Mucosa of descending colon (tissue), 3 donors: ENCODE measurements at places on chromosomes 1 and 21. TPM values are rescaled to one million over a fixed set of nuclear protein-coding genes. Genes with fewer than 3 reads are reported as not detected.

DNA sequence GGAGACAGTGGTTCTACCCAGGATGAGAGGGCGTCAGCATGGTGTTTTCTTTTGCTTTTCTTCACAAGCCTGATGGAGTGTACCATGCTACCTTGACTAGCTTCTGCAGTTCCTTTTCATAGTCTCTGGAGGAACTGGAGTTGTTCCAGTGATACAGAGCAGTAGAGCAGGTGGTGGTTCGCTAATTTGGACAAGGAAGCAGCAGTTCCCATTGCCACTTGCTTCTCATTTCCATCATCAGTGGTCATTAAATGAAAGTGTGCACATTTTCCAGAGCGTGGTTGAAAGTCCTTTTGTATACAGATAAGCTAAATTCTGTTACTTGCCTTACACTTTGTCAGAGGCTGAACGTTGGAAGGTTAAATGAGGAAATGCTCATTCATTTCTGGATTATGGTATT is 182.3 kb downstream of the C1orf21 start:
- DNase-seq: no peak

WLS gene
- total RNA-seq: 118 TPM

DNA sequence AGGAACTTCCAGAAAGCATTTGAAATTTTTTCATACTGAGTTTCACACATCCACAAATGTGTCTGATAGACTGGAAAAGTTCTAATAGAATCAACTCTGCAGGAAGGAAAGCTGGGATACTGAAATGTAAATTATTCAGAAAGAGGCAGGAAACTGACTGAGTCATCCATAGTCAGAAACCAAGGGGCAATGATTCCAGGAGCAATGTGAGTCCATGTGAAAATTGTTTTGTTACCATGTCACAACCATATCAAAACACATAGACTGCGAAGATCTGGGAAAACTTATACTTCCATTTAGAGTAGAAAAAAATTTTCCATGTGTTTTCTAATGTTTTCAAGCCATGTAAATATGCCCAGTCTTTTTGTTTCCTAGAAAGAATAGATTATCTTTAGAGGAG is 142.3 kb upstream of the TMPRSS15 start:
- no peak for DNase-seq

GRCh38 chr1:239139801-239140200 is 246.6 kb upstream of the CHRM3 start:
- DNase-seq: no peak

ERG gene
- 4.0 TPM for total RNA-seq

OTUD7B gene
- 49.3 TPM for total RNA-seq

GRIK3 gene
- total RNA-seq: 1.5 TPM

- no peak for DNase-seq
These were observed 64.7 kb downstream of the SGIP1 start for GRCh38 chr1:66598670-66599069.

AADACL4 gene
- total RNA-seq: not detected

DNA sequence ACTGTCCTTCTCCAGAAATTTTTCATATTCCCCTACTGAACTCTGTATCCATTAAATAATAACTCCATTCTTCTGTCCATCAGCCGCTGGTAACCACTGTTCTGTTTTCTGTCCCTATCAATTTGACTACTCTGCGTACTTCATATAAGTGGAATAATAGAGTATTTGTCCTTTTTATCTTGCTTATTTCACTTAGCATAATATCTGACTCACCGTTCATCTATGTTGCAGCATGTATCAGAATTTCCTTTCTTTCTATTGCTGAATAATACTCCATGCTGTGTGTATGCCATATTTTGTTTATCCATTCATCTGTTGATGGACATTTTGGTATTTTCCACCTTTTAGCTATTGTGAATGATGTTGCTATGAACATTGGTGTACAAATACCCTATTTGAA is 71.9 kb downstream of the CEP350 start:
- no peak for DNase-seq

CA14 gene
- 0.38 TPM for total RNA-seq

- no peak for DNase-seq
These were observed 18.6 kb upstream of the RALGPS2 start for GRCh38 chr1:178706432-178706831.

OR2T33 gene
- total RNA-seq: not detected

GRCh38 chr1:179807291-179807690 is 64.2 kb downstream of the FAM163A start:
- DNase-seq: no peak

- DNase-seq: no peak
These were observed 25.6 kb downstream of the SLC22A15 start for GRCh38 chr1:116001739-116002487.

SPRR2A gene
- total RNA-seq: not detected

DNA sequence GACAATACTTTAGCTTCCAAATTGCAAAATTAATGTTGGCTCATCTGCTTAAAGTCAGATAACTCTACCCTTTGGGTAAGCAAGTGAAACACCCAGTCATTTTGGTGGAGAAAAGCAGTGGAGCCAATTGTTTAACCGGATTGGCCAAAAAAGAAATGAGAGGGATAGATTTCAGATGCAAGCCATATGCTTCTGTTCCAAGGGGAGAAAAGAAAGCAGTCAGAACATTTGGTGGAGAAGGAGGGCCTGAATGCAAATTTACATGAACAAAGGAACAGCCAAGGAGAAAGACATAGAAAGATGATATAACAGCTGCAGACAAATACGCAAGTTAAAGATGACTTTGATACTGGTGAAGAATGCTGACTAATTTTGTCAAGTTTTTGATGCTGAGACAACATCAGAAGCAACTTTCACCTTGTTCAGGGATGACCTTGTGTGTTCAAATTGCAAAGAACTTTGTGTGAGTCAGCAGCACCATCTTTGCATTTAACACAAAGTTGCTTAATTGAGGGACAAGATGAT is 173.1 kb downstream of the TGFB2 start:
- DNase-seq: no peak

ECE1 gene
- 161 TPM for total RNA-seq

IRF6 gene
- 96.9 TPM for total RNA-seq

DNA sequence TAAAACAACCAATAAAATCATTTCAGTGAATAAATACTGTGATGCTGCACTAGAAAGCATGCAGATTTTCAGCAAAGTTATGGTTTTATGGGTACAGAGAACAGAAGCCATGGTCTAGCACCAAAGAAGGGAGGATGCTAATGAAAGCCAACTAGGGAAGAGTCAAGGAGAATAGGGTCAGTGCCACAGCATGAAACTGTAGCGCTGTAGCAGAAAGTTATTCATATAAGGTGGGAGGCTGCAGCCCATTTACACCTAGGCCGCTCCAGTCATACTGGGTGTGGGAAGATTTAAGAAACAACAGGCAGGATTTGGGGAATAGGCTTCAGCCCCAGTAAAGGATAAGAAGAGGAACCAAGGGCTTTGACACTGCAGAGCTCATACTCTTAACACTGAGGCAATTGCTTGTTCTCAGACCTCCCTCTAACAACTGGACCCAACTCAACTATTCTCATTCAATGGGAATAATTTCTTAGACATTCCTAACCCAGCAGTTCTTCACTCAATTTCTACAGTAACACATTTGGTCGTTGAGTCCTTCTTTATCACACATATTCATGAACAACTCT is 4.4 kb downstream of the IFI16 start:
- no peak for DNase-seq

DNA sequence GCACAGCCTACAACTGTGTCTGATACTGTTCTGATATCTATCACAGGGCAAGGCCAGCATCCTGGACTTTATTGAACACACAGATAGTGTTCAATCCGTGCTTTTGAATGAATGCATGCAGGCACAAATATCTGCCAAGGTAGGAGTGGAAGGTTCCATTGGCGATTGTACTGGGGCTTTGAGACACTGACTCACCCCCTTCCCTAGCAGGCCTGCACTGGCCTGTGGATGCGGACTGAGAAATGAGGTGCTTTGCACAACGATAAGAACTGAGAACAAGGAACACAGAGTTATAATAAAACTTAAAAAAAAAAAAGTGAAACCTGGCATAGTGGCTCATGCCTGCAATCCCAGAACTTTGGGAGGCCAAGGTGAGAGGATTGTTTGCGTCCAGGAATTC is 62.4 kb upstream of the NGF start:
- no peak for DNase-seq

- DNase-seq: peak; percentile 11
These were observed 20.0 kb downstream of the NOL9 start for GRCh38 chr1:6534248-6534822.

SEC16B gene
- total RNA-seq: 2.4 TPM

NIT1 gene
- total RNA-seq: 56.7 TPM

DNA sequence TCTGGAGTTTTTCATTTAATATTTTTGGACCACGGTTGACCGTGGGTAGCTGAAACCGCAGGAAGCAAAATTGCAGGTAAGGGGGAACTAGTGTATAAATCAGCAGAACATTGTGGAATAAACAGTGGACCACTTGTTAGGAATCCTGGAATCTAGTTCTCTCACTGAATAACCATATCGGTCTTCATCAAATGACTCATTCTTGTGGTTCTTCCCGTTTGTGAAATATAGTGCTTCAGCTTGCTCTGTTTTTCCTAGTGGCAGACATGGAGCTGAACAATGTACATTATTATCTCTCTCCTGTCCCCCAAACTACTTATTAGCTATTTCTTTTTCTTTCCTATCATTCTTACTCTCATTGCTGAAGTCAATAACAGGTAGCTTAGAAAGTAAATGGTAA is 61.9 kb downstream of the HSPA13 start:
- DNase-seq: no peak

DNA sequence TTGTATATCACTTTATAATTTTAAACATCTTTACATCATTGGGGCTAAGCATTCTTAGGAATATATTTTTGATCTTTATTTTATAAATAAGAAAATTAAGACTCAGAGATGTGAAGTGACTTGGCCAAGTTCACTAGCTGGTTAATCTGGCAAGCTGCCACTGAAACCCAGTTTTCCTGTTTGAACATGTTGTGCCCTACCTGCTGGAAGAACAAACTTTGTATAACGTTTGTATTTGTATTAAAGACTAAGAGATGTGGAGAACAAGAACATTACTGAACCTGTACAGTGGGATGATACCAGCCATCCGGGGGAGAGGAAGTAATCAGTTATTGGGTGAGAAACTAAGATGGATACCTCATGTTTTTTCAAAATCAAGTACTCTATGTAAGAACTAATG is 77.2 kb upstream of the SIPA1L2 start:
- DNase-seq: peak; percentile 27

DNA sequence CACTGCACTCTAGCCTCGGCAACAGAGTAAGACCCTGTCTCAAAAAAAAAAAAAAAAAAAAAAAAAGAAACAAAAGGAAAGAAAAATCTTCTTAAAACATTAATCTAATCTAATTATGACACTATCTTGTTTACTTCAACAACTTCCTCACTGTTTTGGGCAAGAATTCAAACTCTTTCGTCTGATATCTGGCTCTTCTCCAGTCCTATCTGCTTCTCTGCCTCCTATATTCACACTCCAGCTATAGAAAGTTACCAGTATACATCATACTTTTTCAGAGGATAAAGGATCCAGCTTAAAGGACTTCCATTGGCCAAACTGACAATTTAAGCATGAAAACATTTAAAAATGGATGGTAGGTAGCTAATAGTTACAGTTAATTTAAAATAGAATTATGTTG is 47.3 kb downstream of the EIF2B3 start:
- no peak for DNase-seq

DNA sequence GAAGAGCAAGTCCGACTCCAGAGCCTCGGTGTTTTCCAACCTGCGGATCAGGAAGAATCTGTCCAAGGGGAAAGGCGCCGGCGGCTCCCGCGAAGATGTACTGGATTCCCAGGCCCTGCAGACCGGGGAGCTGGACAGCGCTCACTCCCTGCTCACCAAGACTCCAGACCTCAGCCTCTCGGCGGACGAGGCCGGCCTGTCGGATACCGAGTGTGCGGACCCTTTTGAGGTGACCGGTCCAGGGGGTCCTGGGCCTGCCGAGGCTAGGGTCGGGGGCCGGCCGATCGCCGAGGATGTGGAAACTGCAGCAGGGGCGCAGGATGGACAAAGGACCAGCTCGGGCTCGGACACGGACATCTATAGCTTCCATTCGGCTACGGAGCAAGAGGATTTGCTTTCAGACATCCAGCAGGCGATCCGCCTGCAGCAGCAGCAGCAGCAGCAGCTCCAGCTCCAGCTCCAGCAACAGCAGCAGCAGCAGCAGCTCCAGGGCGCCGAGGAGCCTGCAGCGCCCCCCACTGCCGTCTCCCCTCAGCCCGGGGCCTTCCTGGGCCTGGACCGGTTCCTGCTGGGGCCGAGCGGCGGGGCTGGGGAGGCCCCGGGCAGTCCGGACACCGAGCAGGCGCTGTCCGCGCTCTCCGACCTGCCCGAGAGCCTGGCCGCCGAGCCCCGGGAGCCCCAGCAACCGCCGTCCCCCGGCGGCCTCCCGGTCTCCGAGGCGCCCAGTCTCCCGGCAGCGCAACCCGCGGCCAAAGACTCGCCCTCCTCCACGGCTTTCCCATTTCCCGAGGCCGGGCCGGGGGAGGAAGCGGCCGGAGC is 827 bp downstream of the FMN2 start:
- DNase-seq: peak; percentile 40

NUAK2 gene
- 16.5 TPM for total RNA-seq

DNA sequence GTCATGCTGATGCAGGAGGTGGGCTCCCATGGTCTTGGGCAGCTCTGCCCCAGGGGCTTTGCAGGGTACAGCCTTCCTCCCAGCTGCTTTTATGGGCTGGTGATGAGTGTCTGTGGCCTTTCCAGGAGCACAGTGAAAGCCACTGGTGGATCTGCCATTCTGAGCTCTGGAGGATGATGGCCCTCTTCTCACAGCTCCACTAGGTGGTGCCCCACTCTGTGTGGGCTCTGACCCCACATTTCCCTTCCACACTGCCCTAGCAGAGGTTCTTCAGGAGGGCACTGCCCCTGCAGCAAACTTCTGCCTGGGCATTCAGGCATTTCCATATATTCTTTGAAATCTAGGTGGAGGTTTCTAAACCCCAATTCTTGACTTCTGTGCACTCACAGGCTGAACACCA is 1188.6 kb downstream of the MRPL39 start:
- DNase-seq: no peak

DNA sequence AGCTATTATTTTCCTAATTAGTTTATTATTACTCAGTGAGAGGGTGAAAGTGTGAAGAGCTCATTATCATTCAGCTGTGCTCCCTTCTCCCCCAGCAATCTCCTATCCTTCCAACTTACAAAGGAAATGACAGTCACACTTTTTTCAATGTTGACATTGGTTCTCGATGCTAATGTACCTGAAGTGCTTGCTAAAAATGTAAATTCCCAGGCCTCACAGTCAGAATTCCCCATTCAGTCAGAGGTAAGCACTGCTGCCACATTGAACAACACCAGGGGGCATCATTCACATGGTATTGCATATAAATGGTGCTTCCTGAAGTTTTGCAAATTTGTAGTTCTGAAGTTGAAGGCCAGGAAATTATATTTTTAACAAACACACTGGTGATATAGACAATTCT is 132.7 kb upstream of the FOXD3 start:
- no peak for DNase-seq

DNA sequence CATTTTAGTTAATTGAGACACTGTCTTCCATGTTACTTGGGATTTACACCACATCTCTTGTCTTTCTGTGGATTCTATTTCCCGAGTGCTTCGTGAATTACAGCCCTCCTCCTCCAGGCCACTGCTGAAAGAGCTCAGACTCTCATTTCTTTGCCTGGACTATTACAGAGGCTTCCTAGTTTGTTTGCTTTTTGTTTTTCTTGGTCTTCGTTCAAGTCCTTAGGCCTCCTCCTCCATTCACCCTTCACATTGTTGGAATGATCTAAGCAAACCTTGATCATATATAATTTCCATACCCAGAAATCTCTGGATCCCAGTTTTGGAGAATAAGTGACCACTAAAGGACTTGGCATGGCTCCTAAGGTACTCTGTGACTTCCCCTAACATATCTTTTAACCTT is 94.1 kb downstream of the CNIH3 start:
- DNase-seq: no peak

GIPC2 gene
- total RNA-seq: 27.9 TPM
